ENCODE measurements at places on chromosomes 2 and 18.

- DNase-seq = no peak
Observed at GRCh38 chr2:96437512-96437911, 67.6 kb downstream of the NEURL3 start.

GRCh38 chr2:225073198-225073597 lies 30.9 kb upstream of the DOCK10 start:
- no peak for DNase-seq

DNA sequence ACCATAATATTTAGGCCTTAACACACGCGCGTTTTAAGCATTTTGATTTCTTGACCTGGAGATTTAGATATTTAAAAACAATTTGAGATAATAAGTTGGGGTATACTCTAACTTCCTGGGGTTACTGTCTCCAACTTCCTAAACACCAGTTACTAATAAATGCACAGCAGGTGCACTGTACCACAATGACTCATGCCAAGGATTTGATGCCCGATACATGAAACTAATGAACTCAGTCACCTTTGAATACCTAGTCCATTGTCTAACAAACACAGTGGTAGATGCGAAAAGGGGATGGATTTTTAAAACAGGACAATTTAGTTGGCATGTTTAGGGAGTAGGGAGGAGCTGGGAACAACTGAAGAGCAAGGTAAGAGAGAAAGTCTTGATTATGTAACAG lies 21.2 kb downstream of the CABYR start:
- DNase-seq = no peak

- no peak for DNase-seq
Observed at GRCh38 chr2:240209493-240209892, 69.0 kb upstream of the OTOS start.

GRCh38 chr2:127783101-127783500 lies 27.9 kb downstream of the WDR33 start:
- no peak for DNase-seq

DNA sequence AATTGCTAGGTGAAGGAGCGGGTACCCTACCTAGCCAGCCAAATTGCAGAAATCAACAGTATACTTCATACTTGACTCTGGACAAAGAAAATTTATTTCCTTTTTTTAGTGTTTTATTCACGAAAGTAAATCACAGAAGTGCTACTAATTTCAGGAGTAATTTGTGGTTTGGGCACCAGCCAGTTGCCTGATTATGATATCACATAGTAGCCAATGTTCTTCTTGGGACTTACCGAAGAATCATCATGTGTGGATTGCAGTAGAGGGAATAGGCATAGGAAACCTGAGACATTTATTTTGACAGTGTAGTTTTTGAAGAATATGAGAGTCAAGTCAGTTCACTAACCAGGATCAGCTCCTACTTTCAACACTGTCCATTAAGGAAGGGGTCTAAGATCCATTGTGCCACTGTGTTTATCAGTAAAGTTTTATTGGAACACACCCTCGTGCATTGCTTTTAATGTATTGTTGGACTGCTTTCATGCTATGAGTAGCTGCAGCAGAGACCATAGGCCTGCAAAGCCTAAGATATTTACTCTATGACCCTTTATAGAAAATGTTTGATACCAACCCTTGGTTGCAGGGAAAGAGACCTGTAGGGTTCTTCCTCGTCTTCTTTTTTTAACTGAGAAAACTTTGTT lies 32.1 kb downstream of the TNFRSF11A start:
- DNase-seq = peak; percentile 12

- peak; percentile 26 for DNase-seq
Observed at GRCh38 chr2:205685314-205686055, 3.2 kb downstream of the NRP2 start.

DNA sequence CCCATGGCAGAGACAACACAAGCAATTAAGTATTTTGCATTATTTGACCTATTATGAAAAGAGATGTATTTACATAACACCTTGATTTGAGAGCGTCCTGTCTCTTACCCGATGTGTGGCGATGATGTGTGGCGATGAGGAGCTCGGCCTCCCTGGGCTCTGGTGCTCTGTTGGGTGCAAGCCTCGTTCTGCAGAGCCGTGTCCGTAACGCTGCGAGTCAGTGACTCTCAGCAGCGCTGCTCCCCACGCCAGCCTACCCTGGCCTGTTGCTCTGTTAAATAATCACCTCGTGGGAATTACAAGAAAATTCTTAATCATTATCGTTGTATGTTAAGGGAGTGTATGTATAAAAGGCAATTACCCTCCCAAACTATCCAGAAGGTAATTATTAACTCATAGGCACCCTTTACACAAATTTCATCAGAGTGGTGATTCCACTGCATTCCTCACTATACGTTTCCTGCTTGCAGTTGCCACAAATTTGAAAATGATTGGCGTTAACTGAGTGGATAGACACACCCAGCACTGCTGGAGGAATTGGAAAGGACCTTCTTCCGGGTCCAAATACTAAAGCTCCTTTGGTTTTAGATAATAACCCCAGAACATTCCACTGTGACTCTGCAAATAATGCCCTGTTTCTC lies 52.0 kb upstream of the NFATC1 start:
- no peak for DNase-seq

DNA sequence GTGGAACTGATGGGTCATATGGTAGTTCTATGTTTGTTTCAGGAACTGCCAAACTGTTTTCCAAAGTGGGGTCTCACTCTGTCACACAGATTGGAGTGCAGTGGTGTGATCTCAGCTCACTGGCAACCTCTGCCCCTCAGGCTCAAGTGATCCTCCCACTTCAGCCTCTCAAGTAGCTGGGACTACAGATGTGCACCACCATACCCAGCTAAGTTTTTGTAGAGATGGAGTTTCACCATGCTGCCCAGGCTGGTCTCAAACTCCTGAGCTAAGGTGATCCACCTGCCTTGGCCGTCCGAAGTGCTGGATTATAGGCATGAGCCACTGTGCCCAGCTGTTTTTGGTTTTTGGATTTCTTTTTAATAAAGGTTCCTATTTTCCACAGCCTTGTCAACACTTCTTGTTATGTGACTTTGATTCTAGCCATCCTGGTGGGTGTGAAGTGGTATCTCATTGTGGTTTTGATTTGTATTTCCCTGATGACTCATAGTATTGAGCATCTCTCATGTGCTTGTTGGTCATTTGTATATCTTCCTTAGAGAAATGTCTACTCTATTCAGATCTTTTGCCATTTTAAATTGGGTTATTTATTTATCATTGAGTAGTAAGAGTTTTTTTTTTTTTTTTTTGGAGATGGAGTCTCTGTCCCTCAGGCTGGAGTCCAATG lies 22.8 kb downstream of the NPC1 start:
- DNase-seq = peak; percentile 55

- no peak for DNase-seq
Observed at GRCh38 chr2:216041438-216041837, 28.1 kb upstream of the MREG start.

- no peak for DNase-seq
Observed at GRCh38 chr2:184316921-184317320, 281.4 kb upstream of the ZNF804A start.

- DNase-seq = no peak
Observed at GRCh38 chr2:7256377-7256776, 339.2 kb downstream of the RNF144A start.

- DNase-seq = no peak
Observed at GRCh38 chr2:207594731-207595130, 30.5 kb downstream of the METTL21A start.

GRCh38 chr2:172114579-172114978 lies 11.9 kb upstream of the DLX2 start:
- DNase-seq = no peak

DNA sequence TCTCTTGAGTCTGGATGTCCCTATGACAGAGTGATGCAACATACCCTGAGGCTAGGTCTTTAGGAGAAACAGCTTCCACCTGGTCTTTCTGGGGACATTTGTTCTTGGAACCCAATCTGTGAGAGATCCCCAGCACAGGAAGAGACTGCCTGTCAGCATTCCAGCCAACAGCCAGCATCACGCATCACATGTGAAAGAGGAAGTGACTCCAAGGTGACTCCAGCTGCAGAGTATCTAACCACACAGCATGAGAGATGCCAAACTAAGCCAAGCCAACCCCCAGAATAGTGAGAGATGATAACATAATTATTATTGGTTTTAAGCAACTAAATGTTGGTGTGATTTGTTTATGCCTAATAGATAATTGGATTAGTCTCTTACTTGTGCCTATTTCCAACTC lies 35.7 kb downstream of the C18orf63 start:
- DNase-seq = no peak

GRCh38 chr2:105299290-105299689 lies 30.2 kb downstream of the TGFBRAP1 start:
- DNase-seq = no peak

GRCh38 chr2:230505162-230505561 lies 89.2 kb downstream of the SP100 start:
- no peak for DNase-seq

GRCh38 chr2:9895669-9896590 lies 52.7 kb downstream of the TAF1B start:
- DNase-seq = no peak

GRCh38 chr2:186593523-186593922 lies 3.7 kb downstream of the ITGAV start:
- no peak for DNase-seq

DNA sequence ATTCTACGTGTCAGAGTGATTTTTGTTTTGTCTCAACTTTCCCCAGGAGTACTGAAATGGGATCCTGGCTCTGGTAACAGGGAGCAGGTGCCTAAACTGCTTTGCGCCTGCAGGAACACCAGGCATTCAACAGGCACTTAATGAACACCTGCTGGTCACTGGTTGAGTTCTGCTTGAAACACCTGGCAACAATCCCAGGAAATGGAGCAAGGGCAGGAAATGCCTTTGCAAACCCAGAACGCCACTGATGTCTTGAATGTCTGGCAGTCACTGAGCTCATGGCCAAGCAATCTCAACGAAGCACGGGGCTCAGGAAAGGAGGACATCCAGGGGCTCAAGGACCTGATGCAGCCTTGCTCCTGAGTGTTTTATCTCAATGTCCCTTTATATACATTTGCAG lies 360.0 kb upstream of the RAB6C start:
- no peak for DNase-seq

DNA sequence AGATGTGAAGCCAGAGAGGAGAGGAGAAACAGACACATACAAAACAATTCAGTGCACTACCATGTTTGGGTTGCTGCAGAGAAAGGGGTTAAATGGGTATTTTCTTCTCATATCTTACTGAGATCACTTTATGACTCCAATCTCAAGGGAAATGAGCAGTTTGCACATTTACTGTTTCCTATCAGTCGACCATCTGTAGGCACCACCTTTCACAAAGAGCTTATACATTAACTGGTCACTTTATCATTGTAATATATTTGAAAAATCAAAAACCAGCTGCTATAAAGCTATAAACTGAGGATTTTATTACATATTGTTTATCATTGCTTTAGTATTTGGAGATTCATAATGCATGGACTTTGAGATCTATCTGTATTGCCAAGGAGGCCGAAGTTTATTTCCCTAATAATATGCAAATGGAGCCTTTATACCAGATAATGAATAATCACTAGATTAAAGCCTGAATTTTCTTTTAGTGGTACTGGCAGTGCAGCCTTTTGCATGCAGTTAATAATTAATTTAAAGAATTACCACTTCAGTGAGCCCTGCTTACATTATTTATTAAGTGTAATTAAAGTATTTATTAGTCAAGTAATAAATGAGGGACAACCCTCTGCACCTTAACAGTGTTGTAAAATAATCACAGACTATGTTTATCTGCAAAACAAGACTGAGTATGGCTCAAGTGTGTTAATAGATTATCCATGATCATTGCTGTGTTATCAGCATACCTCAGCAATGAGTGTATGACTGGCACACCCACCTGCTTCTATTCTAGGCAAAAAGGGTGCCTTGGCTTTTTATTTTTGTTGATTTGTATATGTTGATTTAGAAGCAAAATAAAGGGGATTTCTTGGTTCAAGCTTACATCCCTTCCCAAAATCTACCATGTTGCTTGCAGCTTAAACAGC lies 167.7 kb upstream of the SLC14A2 start:
- DNase-seq = no peak

GRCh38 chr18:11159844-11160243 lies 10.5 kb upstream of the PIEZO2 start:
- no peak for DNase-seq
